Activated naive CD8-positive, alpha-beta T cell treated with anti-CD3 and anti-CD28 coated beads, Interleukin-2, amount 10 ng/mL, durations not matched to agents 7 days and 5 days (primary cell): ENCODE measurements at places on chromosomes 12 and 14. TPM values are rescaled to one million over a fixed set of nuclear protein-coding genes. Genes with fewer than 3 reads are reported as not detected.

DNA sequence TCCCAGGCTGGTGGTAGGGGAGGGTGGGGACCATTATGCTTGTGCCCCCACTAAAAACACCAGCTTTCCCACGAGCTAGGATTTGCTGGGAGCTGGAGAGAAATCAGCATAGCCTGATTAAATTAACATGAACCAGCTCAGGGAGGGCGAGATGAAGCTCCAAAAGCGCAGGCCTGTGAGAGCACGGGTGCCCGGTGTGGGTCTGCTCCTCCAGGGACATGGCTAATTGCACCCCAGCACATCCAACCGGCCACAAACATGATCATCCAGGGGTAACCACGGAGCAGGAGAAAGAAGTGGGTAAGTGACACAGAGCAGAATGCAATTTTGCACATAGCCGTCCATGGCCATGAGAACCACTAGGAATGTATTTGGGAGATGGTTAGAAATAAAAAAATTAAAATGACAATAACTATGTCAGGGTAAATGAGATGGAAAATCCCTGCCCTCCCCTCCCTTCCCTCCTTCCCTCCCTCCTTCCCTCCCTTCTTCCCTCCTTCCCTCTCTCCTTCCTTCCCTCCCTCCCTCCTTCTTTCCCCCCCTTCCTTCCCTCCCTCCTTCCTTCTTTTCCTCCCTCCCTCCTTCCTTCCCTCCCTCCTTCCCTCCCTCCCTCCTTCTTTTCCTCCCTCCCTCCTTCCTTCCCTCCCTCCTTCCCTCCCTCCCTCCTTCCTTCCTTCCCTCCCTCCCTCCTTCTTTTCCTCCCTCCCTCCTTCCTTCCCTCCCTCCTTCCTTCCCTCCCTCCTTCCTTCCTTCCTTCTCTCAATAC is 26.9 kb downstream of the CLMN start:
- H3K4me3 ChIP-seq: no peak overlapping the region
- H3K27ac ChIP-seq: no peak overlapping the region
- no peaks in the 10 kb centered on the region for H3K36me3 ChIP-seq
- H3K27me3 ChIP-seq: peaks cover 22% of the 10 kb centered on the region
- DNase-seq: no peak
- peaks cover 5% of the 10 kb centered on the region for H3K4me1 ChIP-seq

DNA sequence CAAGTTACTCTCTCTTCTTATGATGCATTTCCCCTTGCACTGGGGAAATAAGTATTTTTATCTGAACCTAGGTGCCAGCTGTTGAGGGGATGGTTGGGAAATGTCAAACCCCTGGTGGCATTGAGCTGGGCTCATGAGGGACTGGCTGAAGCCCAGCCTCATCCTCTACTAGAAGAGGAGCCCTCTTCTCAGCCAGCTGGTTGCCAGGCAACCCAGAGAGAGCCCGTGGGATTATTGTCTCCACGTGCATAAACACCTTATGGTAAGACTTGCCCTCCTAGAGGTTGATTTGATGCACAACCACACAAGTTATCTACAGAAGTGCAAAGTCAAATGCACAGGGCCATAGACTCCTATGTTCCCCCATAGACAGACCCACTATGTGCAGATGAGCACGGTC is 89.8 kb downstream of the WSCD2 start:
- no peak for DNase-seq
- no peaks in the 10 kb centered on the region for H3K4me1 ChIP-seq
- H3K36me3 ChIP-seq: no peaks in the 10 kb centered on the region
- H3K27me3 ChIP-seq: no peaks in the 10 kb centered on the region

GRCh38 chr14:47332939-47333338 is 342.5 kb downstream of the MDGA2 start:
- no peak for DNase-seq
- H3K27ac ChIP-seq: no peak overlapping the region
- H3K4me3 ChIP-seq: no peak overlapping the region
- no peaks in the 10 kb centered on the region for H3K36me3 ChIP-seq

DNA sequence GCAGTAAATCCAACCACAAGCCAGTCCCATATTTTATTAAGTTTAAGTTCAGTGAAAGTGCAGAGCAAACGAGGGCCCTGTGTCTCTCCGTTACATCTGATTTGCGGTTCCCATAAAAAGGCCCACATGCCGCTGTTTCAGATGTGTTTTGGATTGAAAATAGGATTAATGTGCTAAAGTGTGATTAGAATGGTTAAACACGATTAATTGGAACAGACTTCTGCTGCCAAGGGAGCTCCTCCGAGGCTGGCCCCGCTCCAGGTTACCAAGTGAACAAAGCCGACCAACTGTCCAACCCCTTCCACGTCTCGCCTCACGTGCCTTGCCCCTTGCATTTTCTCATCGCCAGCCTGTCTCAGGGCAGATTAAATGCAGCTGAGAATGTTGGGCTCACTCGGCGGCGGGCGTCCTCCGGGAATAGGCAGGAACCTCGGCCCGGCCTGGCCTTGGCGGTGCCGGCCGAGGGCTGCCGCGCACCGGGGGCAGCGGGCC is 166.5 kb upstream of the GSC start:
- H3K4me3 ChIP-seq: no peak overlapping the region
- no peaks in the 10 kb centered on the region for H3K4me1 ChIP-seq
- H3K36me3 ChIP-seq: no peaks in the 10 kb centered on the region
- H3K27ac ChIP-seq: no peak overlapping the region

- DNase-seq: peak; percentile 76
- H3K27me3 ChIP-seq: no peaks in the 10 kb centered on the region
- H3K36me3 ChIP-seq: no peaks in the 10 kb centered on the region
- peak overlapping the region; percentile 41 for H3K4me3 ChIP-seq
Observed at GRCh38 chr12:122946690-122947341, 19.4 kb downstream of the ABCB9 start.

DNA sequence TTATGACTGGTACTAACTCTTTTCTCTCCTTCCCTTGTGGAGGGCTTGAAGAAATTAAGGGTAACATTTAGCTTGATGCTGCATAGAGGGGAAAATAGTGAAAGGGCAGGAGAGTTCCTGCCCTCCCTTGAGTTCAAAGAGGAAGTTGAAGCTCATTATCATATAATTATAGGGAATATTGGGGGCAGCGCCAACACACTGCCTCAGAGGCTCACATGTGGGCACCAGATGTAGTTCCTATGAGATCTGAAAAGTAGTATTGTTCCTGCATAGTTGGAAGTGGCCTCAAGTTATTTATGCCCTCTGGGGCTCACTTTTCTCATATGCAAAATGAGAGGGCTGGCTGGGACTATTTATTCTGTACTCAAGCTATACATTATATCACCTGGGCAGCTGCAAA is 33.0 kb upstream of the FGF23 start:
- H3K4me1 ChIP-seq: peaks cover 12% of the 10 kb centered on the region
- peaks cover 51% of the 10 kb centered on the region for H3K27me3 ChIP-seq
- no peak for DNase-seq
- no peak overlapping the region for H3K27ac ChIP-seq
- H3K36me3 ChIP-seq: no peaks in the 10 kb centered on the region
- no peak overlapping the region for H3K4me3 ChIP-seq

The CLEC2A gene
- total RNA-seq: not detected

The TEX52 gene
- total RNA-seq: 0.34 TPM

DNA sequence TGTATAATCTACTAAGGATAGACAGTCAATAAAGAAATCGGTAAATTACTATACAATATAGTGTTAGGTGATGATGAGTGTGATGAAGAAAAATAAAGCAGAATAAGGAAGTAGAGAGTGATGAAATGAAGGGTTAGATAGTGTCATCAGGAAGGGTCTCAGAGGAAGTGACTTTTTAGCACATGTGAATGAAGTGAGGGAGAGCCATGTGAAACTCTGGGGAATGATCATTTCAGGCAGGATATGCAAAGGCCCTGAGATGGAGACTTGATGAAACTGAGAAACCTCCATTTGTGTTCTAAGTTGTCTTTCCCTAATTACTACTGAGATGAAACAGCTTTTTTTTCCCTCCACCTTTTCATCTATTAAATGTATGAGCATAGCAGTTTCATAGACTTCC is 19.4 kb upstream of the GNPTAB start:
- H3K27ac ChIP-seq: no peak overlapping the region
- DNase-seq: no peak
- no peak overlapping the region for H3K4me3 ChIP-seq

The INHBE gene
- total RNA-seq: not detected

GRCh38 chr12:65204886-65205525 is 35.6 kb downstream of the LEMD3 start:
- peak overlapping the region; percentile 47 for H3K27ac ChIP-seq
- H3K36me3 ChIP-seq: peaks cover 58% of the 10 kb centered on the region
- no peak for DNase-seq
- H3K4me3 ChIP-seq: no peak overlapping the region
- H3K27me3 ChIP-seq: no peaks in the 10 kb centered on the region

GRCh38 chr12:31868965-31869364 is 90.2 kb upstream of the RESF1 start:
- no peak overlapping the region for H3K4me3 ChIP-seq
- H3K4me1 ChIP-seq: no peaks in the 10 kb centered on the region
- no peak overlapping the region for H3K27ac ChIP-seq
- no peak for DNase-seq
- no peaks in the 10 kb centered on the region for H3K27me3 ChIP-seq
- H3K36me3 ChIP-seq: peaks cover 13% of the 10 kb centered on the region

DNA sequence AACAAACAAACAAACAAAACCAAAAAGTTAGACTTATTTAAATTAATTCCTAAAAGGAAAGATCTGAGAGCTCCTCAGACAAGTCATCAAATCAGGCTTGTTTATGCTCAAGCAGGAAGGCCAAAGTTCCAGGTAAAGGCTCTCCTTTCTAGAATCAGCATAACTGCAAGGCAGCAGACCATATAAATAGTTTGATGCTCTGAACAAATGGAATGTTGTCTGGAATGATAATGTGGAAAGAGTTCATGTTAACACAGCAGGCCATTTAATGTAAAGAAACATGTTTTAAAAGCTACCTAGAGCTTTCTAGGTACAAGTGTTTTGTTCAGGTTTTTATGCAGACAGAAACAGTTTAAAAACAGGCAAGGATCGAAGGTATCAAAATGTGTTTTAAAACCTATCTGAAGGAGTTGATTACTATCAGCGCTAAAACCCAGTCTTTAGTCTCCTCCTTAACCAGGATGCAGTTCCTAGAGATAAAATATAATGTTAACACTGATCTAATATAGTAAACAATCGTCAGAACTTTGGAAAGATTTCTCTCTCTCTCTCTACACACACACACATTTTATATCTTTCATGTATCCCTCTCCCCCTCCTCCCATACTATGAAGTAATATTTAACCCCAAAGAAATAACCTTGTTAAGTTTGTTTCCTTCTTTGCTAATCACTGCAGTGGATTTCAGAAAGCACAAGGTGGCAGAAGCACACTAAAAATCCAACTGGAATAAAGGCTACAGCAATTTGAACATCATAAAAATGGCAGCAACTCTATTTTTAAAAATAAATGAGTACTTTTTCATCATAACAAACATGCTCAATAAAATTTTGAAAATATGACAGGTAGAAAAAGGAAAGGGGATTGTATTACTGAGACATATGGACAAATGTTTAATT is 135.5 kb downstream of the PAWR start:
- H3K4me1 ChIP-seq: no peaks in the 10 kb centered on the region
- no peaks in the 10 kb centered on the region for H3K36me3 ChIP-seq
- no peak for DNase-seq
- peaks cover 3% of the 10 kb centered on the region for H3K27me3 ChIP-seq
- H3K27ac ChIP-seq: no peak overlapping the region

GRCh38 chr14:75267141-75267721 is 11.4 kb upstream of the FOS start:
- DNase-seq: no peak
- H3K36me3 ChIP-seq: no peaks in the 10 kb centered on the region
- H3K4me1 ChIP-seq: peaks cover 1% of the 10 kb centered on the region

The VSIG10 gene
- 7.6 TPM for total RNA-seq

The INSM2 gene
- total RNA-seq: not detected

The MVK gene
- 22.4 TPM for total RNA-seq

GRCh38 chr12:2586156-2587038 is 208.4 kb upstream of the FKBP4 start:
- H3K4me3 ChIP-seq: no peak overlapping the region
- peaks cover 2% of the 10 kb centered on the region for H3K4me1 ChIP-seq
- no peaks in the 10 kb centered on the region for H3K36me3 ChIP-seq
- DNase-seq: no peak
- no peak overlapping the region for H3K27ac ChIP-seq

The OR6C1 gene
- not detected for total RNA-seq

GRCh38 chr12:24724814-24725213 is 224.1 kb downstream of the BCAT1 start:
- no peak for DNase-seq
- peaks cover 2% of the 10 kb centered on the region for H3K4me1 ChIP-seq
- no peaks in the 10 kb centered on the region for H3K36me3 ChIP-seq
- H3K4me3 ChIP-seq: no peak overlapping the region

DNA sequence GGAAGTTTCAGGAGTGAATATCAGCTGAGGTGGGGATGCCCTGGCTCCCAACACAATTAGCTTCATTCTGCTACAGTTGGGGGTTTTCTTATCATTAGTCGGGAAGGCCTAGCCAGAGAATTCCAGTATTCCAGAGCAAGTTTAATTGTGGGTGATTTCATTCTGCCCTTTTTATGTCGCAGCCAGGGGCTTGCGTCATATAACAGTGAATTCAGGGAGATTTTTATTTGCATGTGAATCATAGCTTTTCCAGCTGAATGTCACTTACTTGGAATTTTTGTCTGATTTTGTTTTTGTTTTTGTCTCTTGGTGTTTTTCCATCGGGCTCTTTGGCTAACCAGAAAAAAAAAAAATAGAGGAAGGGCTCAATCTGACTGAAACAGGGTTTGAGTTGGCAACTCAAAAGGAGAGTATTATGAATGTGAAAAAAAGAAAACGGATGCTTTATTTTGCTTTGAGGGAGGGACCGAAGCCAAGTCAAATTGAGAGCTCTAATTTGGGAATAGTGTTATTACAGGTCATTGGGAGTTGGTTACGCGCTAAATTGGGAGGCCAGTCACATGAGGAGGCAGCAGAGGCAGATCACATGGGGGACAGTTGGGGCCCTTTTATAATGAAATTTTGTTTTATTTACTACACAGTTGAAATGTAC is 119.4 kb downstream of the SAMD4A start:
- H3K27me3 ChIP-seq: peaks cover 34% of the 10 kb centered on the region
- no peaks in the 10 kb centered on the region for H3K36me3 ChIP-seq
- no peak overlapping the region for H3K4me3 ChIP-seq
